ENCODE measurements at places on chromosomes 11 and 22.

- peak; percentile 83 for DNase-seq
Observed at GRCh38 chr11:119533921-119534736, 111.2 kb upstream of the THY1 start.

- no peak for DNase-seq
Observed at GRCh38 chr11:117931331-117931950, 2.2 kb upstream of the TMPRSS13 start.

GRCh38 chr11:14148653-14149273 lies 186.2 kb downstream of the SPON1 start:
- no peak for DNase-seq

- no peak for DNase-seq
Observed at GRCh38 chr11:18632841-18633240, 1.3 kb downstream of the SPTY2D1 start.

GRCh38 chr11:12433571-12434324 lies 56.4 kb downstream of the PARVA start:
- DNase-seq = no peak

DNA sequence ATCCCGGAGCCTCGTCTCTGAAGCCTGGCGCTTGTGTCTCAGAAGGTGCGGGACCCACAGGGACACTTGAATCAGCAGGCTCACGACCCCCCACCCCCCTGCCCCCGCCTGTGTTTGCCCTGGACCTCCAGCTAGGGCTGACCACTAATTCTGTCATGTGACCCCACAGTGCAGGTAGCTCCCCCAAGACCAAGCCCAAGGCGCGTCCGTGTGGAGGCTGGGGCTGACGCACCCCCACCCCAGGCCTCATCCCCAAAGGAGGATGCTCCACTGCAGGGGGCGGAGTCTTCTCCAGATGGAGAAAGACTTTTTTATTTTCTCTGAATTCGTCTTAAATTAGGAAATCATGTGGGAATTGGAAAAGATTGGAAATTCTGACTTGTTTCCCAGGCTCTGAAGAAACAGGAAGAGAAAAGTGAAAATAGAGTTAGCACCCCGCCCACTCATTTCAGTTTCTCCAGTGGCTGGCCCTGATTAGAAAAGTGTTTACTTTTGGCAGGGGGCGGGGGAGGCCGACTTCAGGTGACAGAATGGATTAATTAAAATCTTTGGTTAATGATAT lies 1.0 kb upstream of the RELA start:
- DNase-seq = no peak

GRCh38 chr11:134425413-134425812 lies 13.4 kb upstream of the B3GAT1 start:
- no peak for DNase-seq

DNA sequence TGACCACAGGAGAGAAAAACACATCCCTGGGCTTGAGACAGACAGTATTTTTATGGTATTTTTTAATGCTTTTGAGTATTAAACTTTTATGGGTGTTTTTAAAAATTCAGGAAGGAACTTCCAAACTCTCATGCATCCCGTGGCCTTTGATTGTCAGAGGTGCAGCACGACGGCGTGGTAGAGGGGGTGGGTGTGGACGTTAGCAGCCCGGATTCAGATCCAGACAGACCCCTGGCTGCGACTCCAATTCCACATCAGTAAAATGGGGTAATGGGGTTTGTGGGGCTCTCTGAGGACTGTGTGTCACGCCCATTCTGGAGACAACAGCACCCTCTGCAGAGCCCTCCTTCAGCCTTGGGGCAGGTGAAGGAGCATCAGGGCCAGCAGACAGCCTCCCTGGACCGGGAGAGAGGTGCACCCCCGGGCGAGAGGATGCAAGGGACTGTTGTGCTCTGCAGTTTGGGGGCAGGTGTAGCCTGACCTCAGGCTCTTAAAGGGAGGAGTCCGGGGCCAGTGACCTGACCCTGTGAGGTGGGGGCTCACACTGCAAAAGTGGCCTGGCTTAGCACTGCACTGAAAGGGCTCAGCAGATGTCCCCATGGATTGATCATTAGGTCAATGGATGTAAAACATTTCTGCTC lies 1024.3 kb downstream of the TBC1D22A start:
- DNase-seq = no peak

DNA sequence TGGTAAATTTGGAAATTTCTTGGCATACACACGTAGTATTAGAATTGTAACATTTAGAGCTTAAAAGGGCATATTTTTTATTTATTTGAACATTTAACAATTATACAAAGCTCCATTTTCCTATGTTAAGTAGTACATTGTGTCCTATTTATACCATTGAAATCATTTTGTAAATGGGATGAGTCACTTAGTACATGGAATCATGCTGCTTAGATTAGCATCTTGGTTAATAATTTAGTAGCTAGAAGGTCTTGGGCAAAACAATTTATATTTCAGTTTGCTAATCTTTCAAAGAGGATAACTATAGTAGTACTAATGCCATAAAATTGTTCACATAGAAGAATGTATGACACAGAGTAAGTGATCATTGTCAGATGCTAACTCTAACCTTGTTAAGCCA lies 450.1 kb upstream of the LUZP2 start:
- DNase-seq = no peak

- no peak for DNase-seq
Observed at GRCh38 chr11:66327171-66328030, 8.8 kb downstream of the RIN1 start.

DNA sequence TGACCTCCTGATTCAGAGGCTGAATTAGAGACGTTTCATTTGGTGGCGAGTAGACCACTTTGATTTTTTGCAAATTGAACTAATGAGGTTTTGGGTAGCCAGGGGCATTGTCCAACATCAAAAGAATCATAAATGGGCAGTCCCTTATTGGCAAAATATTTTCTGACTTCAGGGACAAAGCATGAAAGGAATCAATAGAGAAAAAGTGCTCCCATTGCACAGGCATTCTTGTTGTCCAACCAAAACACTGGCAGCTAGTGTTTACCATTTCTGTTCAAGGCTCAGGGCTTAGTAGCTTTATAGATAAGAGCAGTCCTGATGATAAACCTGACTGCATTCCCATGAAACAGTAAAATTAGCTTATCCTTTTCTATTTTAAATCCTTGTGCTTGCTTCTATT lies 6.4 kb upstream of the CARD16 start:
- DNase-seq = no peak

- no peak for DNase-seq
Observed at GRCh38 chr22:49179886-49180682, 647.6 kb downstream of the BRD1 start.

DNA sequence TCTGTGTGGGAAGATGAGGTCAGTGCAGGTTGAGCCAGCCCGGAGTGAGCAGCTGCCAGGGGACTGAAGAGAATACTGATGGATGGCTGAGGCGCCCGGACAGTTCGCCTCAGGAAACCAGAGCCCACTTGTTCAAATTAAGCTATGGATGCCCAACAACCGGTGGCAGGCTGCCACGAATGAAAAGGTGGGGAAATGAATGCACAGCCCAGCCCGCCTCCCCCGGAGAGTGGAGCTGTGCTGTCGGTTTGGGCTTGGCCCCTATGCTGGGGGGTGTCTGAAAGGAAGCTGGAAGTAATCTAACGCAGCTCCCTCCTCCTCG lies 21.9 kb downstream of the HSPA8 start:
- DNase-seq = no peak

DNA sequence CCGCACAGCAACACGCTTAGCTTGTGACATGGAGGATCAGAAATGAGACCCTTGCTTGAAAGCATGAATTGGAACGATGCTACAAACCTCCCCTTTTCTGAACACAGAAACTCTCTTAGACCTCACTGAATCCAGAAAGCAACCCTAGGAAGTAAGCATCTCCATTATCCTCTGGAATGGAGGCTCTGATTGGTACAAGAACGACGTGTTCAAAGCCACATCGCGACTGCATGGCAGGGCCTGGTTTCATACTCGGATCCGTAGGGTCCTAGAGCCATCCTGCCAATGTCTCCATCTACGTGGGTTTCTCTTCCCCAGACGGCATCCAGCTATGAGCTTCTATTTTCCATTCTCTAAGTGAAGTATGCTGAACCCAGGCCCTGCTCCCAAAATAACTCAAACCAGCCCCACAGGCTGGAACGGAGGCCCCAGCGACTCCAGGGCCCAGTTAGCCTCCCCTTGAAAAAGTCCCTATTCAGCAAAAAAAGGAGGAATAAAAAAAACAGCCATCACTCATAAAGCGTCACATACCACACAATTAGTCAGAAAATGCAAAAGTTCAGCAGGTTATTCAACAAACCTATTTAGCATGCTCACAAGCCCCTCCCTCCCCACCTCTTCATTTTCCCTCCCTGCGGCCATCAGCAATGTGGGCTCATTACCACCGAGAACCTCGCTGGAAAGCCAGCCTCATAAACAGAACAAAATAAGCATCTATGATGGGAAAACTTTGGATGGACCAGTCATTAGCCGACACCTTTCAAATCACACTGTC lies 7.1 kb upstream of the MN1 start:
- no peak for DNase-seq

GRCh38 chr11:43238341-43238740 lies 73.5 kb upstream of the API5 start:
- DNase-seq = no peak

DNA sequence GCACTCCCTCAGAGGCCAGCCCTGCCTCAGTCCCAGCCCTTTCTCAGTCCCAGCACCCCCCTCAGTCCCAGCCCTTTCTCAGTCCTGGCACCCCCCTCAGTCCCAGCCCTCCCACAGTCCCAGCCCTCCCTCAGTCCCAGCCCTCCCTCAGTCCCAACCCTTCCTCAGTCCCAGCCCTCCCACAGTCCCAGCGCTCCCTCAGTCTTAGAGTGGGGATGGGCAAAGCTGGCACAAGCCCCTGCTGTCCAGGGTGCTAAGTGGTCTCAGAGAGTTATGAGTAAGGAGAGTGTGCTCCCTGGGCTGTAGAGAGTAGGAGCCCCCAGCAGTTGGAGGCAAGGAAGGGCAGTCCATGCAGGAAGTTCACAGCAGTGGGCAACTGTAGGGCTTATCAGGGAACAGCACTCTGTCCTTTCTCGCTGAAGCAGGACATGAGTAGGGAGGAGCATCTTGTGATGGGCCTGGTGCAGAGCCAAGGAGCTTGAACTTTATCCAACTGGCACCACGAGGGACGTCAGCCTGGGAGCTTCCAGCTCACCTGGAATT lies 51.4 kb upstream of the CRYBB3 start:
- no peak for DNase-seq

- DNase-seq = no peak
Observed at GRCh38 chr22:39808081-39808480, 85.5 kb downstream of the ENTHD1 start.

- no peak for DNase-seq
Observed at GRCh38 chr11:94245121-94245520, 59.3 kb upstream of the IZUMO1R start.

DNA sequence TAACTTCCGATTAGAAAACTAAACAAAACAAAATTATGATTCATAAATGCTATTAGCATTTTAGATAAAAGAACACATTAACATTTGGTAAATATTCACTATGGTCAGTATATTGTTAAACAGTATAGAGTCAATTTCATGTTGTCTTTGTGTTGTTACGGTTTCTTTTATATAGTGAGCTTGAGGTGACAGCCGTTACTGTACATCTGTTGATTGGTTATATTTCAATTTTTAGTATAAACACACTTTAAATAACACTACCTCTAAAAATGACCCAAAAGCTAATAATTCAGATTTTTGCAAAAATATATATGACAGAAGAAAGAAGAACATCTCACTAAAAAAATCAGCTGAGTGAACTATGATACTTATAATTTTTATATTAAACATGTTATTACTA lies 249.0 kb upstream of the LUZP2 start:
- DNase-seq = no peak

GRCh38 chr22:42623756-42624441 lies 9.2 kb upstream of the POLDIP3 start:
- DNase-seq = no peak

GRCh38 chr11:115819014-115819413 lies 314.8 kb upstream of the CADM1 start:
- DNase-seq = no peak

GRCh38 chr22:45009606-45010531 lies at the start of gene PHF21B:
TSS of gene PHF21B (minus strand) at chr22:45010005. CDS start at chr22:45009549, 456 bp downstream.
- DNase-seq = peak; percentile 85

DNA sequence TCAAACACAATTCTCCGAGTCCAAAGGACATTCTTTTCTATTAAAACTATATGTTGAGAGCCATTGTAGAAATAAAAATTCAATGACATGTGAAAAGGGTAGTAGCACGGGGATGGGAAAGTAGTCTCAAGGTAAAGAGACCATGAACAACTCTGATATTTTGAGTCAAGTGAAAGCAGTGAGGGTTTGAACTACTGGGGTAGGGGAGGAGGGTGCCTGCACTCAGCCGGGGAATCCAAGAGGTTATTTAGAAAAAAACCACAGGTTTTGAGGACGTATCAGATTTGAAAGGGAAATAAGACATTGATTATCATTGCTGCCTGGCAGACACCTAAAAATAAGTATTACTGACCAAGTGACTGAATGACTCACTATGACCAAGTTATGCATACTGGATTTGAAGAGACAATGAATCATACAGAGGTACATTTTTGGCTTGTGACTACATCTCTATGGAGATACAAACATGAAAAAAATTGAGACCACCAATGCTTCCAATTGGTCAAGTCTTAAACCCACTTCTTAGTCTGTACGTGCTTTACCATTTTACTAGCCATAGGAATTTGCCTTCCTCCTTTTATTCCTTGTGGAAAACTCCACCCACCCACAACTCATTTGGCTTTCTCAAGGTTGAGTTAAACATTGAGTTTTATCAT lies 2.2 kb upstream of the OR52H1 start:
- DNase-seq = no peak

- DNase-seq = no peak
Observed at GRCh38 chr11:1467270-1467669, 19.3 kb downstream of the MOB2 start.

GRCh38 chr22:18042685-18043084 lies 18.3 kb upstream of the MICAL3 start:
- DNase-seq = no peak

DNA sequence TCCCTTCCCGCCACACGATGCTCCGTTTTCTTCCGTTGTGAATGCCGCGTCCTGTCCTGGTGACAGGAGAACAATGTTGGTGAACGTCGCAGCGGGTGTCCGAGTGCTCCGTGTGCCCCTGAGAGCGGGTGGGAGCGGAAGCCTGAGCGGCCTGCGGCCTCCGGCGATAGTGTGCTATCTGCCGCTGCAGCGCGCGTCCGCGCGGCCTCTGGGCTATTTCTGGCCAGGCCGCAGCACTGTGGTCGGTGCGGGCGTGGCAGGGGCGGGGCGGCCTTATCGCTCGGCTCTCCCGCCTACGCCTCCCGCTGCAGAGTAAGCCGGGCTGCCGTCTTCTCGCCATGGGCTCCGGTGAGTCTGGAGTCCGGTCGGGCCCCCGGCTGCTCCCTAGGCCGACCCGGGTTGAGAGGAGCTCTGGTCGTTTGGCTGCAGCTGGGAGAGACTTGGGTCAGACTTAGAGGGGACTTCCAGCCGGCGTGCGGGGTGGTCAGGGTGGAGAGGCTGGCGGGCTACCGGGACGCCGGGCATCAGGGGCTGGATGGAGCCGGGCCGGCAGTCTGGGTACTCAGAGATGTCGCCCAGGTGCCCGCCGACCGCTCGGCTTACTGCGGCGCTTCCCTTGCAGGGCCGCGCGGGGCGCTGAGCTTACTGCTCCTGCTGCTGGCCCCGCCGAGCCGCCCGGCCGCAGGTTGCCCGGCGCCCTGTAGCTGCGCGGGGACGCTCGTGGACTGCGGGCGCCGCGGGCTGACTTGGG lies at the start of gene GP1BB:
GP1BB (plus strand) TSS at position 308 of the 751 bp plus-strand sequence; CDS start at position 339, 31 bp downstream.
- no peak for DNase-seq
